Sigmoid colon (tissue), 7 donors: ENCODE measurements at places on chromosomes 2 and 18. TPM values are rescaled to one million over a fixed set of nuclear protein-coding genes. Genes with fewer than 3 reads are reported as not detected.

Gene SPC25
- 0.54 TPM for total RNA-seq

DNA sequence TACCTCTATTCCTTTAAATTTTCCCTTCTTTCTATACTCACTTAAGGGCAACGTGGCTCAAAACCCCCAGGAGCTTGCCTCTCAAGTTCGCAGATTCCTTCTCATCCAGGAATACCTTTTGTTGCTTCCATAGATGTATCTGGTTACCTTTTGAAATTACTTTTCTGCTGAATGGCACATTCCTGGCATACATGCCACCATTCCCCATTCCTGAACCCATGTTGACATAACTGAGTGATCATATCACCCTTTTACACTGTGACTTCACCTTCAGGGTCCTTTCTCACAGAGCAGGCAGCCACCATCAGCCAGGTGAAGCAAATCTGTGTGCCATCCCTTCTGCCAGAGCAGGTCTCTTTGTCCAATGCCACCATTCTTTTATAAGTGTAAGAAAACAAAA is 615.8 kb downstream of the ARHGAP15 start:
- no peak for DNase-seq

GRCh38 chr2:205484764-205485163 is 197.5 kb upstream of the NRP2 start:
- DNase-seq, result no peak

- DNase-seq, result no peak
Observed at GRCh38 chr2:134479696-134480330, 225.9 kb downstream of the MGAT5 start.
